ENCODE measurements at places on chromosomes 16 and 17. TPM values are rescaled to one million over a fixed set of nuclear protein-coding genes. Genes with fewer than 3 reads are reported as not detected.

KRTAP2-2 gene
- not detected for total RNA-seq

TK1 gene
- 23.3 TPM for total RNA-seq

KRT222 gene
- total RNA-seq = not detected

NACA2 gene
- total RNA-seq = not detected

SHCBP1 gene
- 2.6 TPM for total RNA-seq

RNF227 gene
- 1.2 TPM for total RNA-seq

SCARF1 gene
- total RNA-seq = 131 TPM
